ENCODE measurements at places on chromosomes 4 and X.
A peak's percentile ranks its signal among the peaks of the same experiment; 100 is the strongest.

DNA sequence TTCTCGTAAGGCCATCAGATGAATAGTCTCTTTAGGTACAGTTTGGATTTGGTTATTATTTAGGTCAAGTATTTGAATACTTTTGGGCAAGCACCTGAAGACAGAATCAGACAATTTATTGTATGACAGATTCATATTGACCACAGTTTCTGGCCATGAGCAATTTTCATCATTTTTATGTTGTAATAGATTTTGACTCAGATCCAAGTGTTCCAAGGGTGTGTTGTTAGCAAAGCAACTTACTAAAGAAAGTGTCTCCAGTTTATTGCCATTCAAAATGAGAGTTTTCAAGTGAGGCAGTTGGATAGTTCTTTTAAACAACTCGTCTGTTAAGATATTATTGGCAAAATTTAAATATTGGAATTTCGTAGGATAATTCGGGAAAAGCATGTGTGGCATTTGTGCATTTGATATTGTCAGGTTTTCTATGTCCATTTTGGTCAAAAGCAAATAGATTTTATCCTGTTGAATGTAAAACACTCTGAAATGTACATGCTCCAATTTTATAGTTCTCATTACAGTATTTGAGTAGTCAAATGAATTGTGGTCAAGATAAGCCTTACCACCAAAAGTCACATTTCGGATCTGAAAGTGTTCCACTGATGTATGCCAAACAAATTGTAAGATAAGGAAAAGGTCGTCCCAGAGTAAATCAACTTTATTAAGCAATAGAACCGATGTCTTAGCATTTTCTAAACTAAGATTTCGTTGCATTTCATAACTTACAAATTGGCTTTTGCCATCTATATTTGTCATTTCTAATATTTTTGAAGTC, 8.4 kb downstream of the TLR10 start:
- no peak for DNase-seq

DNA sequence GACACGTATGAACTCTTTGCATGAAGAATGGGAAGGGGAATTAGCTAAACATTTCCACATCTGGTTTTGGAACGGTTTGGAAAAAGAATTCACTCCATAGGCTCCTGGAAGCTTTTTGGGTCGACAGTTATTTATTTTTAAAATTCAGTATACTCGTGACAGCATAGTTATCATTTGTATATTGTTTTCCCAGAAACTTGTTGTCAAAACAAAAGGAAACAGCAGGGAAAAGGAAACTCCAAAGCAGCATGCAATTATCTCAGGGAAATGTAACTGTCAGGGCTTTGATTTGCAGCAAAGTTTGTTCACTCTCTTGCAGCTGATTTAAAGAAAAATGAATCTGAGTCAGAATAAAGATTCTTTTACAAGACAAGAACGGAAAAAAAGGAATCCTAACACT, 86.5 kb downstream of the PLAC1 start:
- no peak for DNase-seq

DNA sequence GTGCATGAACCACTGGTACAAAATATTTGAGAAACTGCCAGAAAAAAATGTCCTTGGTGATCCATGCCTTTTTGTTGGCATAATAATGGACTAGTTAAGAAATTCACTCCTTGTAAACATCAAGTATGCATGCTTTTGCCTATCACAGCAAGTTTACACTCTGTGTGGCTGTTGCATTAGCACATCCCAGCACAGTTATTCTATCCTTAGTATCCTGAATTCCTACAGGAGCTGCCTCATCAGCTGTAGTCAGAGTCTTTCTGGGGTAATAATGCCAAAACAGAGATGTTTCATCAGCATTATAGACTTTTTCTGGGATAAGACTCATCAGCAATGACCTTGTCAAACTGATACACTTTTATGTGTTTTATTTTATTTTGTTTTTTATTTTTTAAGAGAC, 82.8 kb downstream of the CHIC2 start:
- DNase-seq, result no peak

DNA sequence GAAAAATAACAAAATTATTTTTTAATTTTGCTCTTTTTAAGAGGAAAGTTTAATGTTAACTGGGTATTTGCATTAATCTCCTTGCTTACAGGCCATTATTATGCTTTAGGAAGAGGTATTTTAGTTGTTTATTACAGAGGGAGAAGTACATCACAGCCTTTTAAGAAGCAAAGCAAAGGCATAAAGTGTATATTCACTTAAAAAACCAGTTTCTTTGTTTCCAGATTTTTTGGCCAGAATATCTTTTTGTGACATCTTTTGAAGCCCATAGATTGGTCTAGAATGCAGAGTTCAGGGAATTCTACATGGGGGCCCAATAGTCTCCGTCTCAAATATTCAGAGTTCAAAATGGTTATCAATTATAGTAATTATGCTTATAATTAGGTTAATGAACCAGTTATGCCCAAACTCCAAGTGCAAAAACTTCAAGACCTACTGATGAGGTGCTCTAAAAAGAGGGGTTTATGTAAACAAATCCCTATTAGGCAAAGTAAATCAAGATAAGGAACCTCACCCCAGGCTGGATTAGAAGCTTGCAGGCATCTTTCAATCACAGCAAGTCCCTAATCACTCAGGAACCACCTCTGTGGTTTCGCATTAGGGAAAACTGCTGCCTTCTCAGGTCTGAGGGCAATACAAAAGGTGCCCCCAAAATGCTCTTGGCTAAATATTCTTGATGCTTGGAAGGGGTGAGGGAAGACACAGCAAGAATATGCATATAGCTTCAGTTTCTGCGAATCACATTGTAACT, 1.4 kb downstream of the CXXC4 start:
- no peak for DNase-seq

DNA sequence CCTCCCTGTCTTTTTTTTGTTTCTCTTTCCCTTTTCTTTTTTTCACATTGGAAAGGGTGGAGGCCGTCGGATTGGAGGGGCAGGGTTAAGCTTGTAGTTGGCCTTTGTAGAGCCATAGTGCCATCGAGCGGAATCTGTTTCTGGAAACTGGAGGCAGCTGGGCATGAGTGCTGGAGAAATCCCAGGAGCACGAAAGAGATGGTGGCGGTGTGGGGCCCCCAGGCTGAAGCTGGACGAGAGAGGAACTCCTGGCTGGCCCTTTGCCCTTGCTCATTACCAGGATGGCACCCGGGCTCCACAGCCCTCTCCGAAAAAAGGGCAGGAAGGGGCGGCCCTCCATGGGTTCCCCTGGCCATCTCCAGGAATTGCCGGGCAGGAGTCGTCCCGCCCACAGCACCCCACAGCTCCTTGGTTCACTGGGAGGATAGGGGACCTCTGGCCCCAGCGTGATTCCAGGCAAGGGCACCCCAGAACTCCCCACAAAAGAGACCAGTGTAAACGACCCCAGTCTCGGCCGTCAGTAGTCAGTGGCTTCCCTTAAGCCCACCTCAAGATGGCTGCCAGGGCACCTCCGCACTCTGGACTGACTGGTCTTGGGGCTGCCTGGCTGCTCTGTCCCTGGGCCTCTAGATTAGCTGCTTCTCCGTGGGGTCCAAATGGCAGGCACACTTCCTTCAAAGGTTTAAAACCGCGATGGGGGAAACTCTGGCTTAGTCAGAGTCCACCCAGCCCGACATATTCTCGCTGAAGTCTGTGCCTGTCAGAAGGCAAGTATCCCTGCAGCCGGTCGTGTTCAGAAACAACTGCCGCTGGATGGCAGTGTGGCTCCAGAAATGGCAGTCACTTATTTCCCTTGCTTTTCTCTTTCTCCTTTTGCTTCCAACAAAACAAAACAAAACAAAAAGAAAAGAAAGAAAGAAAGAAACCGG, 74.1 kb downstream of the NBDY start:
- no peak for DNase-seq

DNA sequence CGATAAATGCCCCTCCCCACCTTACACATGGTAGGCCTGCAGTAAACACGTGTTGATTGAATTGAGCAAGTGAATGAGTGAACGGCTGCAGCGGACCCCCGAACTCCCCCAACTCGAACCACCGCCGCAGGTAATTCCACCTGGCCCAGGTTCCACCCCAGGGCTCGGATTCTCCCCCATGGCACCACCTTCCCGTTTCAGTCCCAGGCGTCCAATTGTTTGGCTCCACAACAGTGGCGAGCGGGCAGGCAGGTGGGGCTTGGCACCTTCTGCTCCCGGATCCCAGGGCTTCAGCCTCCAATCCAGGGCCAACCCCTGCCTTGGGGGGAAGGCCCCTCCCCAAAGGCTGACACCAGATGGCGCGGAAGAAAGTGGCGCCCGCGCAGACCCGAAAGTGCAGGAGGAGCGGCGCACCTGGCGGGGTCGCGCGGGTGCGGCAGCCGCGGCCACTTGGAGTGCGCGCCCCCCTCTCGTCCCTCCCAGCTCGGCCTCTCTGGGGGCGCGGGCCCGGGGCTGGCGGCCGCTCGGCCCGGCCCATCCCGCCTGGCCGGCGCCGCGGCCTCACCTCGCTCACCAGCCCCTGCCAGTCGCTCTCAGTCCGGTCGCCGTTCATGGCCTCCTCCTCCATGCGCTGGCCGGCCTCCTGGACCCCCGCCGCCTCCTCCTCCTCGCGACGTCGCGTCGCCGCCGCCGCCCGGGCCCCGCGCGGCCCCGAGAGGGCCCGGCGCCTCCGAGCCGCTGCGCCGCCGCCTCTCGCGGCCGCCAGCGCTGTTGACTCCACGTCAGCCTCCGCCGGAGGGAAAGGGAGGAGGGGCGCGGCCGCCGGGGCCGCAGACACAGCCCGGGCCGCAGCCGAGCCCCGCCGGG, at the start of gene CCDC149:
TSS of gene CCDC149 (minus strand) at position 791 of the 867 bp plus-strand sequence. CDS start at position 613, 178 bp downstream.
- DNase-seq, result no peak

GRCh38 chr4:151524610-151525009, 115.6 kb downstream of the FHIP1A start:
- DNase-seq, result no peak

GRCh38 chr4:3269991-3270611, 21.1 kb downstream of the MSANTD1 start:
- DNase-seq, result no peak

GRCh38 chr4:119118397-119118796, 17.2 kb upstream of the MYOZ2 start:
- DNase-seq, result no peak

DNA sequence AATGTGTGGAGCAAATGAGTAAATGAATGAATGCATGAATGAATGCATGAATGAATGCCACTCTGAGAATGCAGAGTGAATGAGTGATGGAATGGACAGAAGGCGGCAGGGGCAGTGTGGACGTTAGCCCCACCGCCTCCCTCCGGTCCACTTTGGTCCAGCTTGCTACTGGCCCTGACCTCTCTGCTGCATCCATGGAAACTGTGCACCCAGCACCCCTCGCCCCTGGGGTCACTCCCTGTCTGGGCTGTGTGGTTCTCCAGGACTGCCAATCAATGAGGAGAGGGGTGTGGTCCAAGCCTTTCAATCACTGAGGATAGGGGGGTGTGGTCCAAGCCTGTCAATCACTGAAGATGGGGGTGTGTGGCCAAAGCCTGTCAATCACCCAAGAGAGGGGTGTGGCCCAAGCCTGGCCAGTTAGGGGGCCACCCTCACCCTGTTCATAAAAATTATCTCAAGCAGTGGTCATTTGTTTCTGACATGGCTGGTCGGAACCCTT, 39.2 kb upstream of the ASMTL start:
- DNase-seq, result no peak

GRCh38 chr4:85445050-85445639, 29.8 kb upstream of the ARHGAP24 start:
- DNase-seq, result no peak

GRCh38 chr4:188691811-188692210, 552.6 kb downstream of the TRIML1 start:
- no peak for DNase-seq

DNA sequence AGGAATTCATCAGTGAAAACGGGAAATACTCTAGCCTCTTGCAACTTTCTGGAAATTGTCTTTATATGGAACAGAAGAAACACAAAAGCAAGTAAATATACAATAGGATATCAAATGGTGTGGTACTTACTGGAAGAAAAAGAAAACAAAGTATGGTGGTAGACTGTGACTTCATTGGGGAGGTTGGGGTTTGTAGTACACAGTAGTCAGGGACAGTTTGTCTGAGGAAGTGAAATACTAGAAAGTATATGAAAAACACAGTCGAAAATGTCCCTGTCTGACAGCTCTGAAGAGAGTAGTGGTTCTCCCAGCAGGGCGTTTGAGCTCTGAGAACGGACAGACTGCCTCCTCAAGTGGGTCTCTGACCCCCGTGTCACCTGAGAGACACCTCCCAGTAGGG, 390.0 kb upstream of the NWD2 start:
- no peak for DNase-seq

GRCh38 chr4:385934-386707, 48.5 kb downstream of the ZNF141 start:
- DNase-seq, result no peak

- no peak for DNase-seq
Measured at GRCh38 chr4:14520171-14520570, 482.1 kb upstream of the CPEB2 start.

GRCh38 chrX:80576806-80577533, 156.7 kb downstream of the TENT5D start:
- no peak for DNase-seq

DNA sequence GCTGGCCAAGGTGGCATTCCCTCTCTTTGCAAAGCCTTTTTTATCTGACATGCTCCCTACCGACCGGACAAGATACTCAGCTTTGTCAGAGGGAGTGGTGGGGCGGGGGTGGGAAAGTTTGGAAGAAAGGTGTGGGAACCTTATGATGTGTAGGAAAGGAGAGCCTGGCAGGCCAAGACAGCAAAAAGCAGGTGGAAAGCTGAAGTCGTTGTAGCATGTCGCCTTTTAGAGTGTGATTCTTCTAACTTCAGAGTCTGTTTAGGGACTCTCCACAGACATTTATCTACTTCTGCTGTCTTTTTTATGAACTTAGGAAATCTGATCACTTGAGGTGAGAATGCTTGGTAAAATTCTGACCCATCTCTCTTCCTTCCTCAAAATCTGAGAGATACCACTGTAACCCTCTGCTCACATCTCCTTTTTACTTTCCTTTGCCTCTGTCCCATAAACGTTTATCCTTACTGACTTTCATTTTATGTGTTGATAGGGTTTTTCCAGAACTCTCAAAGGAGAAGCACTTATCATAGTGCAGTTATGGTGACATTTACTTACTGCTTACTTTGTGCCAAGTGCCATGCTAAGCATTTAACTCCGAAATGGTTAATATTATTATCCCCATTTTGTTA, 8.2 kb upstream of the RUFY3 start:
- no peak for DNase-seq

- no peak for DNase-seq
Measured at GRCh38 chr4:8045909-8046308, 106.2 kb upstream of the AFAP1 start.

GRCh38 chrX:110412971-110413726, 54.5 kb downstream of the RTL9 start:
- peak; percentile 47 for DNase-seq

- DNase-seq, result no peak
Measured at GRCh38 chrX:16466640-16467432, 183.1 kb upstream of the S100G start.

DNA sequence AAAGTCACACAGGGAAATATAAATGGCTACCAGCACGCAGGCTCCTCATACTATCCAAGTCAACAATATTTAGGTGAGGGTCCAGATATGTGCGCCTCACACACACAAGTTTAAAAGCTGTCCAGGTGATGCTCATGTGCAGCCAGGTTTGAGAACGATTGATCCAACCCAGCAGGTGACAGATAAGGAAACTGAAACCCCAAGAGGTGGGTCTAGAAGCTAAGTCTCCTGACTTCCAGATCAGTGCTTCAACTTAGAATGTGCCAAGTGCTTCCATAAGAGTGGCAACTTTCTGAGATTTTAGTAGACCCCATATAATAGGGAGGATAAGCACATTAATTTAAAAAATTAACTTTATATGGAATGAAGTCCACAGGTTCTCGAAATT, 54.4 kb upstream of the NAP1L5 start:
- no peak for DNase-seq

All from CMK (cell line).